ENCODE measurements at places on chromosomes 11 and 22.

- DNase-seq = peak; percentile 50
These were observed 142.9 kb downstream of the CRYBB2 start for GRCh38 chr22:25362215-25362882.

DNA sequence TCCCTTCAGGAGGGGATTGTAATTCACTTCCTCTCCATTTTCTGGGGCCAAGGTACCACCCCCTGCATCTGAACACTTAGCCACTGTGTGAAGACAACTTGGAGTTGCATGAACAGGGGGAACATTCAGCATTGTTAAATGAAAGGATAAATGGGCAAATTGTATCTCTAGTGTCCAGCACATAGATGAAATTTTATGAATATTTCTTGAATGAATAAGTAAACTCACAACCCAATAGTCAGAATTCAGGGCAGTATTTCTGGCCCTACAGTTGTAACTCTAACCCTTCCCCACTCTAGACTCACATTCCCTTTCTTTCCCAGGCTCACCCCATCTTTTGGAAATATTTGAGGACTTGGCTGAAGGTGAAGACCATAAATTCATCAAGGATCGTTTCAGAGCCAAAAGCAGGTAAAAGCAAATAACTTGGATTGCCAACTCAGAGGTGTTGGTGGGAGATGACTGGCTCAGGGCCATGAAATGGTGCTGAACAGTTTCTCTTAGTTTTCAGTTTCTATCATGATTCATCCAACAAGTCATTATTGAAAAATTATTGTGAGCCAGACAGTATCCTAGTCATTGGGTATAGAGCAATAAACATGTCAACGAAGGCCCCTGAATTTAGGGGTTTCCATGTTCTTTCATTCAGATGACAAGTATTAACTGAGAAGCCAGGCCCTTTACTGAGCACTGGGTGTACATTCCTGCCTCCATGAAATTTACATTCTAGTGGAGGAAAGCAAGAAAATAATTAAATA lies 33.3 kb upstream of the ZC3H12C start:
- peak; percentile 77 for DNase-seq

GRCh38 chr11:68447015-68447801 lies 13.3 kb upstream of the PPP6R3 start:
- DNase-seq = peak; percentile 70

- no peak for DNase-seq
These were observed 16.9 kb upstream of the MUC5B start for GRCh38 chr11:1205987-1206331.

DNA sequence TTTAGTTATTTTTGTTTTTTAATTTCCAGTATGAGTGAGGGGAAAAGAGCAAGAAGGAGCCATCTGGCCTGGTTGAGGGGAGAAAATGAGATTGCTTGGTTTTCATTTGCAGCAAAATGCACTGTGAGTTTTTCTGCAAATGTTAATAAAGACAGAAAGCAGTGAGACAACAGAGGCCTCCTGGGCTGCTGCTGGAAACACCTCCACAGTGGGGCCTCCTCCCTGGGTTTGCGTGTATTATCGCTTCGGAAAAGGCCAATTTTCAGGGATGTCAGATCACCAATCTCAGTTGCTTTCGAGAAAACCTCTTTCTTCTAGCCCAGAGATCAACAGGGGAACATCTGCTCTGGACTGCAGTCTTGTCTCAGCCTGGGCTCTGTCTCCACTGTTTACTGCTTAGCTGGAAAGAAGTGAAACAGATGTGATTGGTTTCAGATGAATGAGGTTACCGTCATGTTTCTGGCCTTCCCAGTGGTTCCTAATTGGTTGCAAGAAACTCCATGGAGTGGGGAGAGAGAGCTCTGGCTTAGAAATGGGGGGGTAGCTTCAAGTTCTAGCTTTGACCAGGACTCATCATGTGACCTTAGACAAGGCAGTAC lies 17.3 kb downstream of the TSPAN18 start:
- no peak for DNase-seq

GRCh38 chr11:69213316-69213715 lies 57.6 kb downstream of the SMIM38 start:
- DNase-seq = no peak

- no peak for DNase-seq
These were observed 14.0 kb upstream of the OAF start for GRCh38 chr11:120196826-120197225.

GRCh38 chr11:16001899-16002426 lies 354.4 kb downstream of the SOX6 start:
- peak; percentile 91 for DNase-seq

GRCh38 chr11:75822541-75822940 lies 7.5 kb downstream of the UVRAG start:
- DNase-seq = no peak

- no peak for DNase-seq
These were observed 124.4 kb downstream of the CTTN start for GRCh38 chr11:70522593-70523311.

DNA sequence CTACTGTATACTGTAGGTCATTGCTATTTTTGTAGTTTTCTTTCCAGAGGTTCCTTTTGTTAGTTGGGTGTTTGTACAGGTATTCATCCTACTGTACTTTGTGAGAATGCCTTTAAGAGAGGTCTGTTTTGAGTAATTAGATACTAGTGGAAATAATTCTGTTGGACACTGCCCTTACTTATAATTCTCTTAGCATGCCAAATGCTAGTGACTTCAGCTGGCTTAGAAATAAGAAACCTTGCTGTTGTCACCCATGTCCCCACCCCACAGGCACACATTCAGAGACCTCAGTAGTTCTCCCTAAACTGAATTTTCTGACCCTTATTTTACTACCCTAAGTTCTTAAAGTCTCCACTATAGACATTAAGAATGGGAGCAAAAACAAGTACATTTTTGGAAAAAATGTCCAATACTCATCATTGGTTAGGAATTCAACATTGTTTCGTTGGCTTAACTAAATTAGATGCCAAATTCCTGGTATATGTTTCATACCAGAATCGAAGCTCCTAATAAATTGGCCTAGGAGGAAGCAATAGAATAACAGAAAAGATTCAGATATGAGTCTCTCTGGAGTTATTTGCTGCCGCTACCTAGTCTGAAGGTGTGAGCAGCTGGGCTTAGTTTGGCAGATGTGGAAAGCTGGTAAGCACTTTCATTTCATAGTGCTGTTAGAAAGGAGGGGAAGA lies 28.4 kb downstream of the ZNF143 start:
- peak; percentile 82 for DNase-seq

GRCh38 chr11:88535916-88536547 lies 198.5 kb upstream of the CTSC start:
- peak; percentile 89 for DNase-seq

DNA sequence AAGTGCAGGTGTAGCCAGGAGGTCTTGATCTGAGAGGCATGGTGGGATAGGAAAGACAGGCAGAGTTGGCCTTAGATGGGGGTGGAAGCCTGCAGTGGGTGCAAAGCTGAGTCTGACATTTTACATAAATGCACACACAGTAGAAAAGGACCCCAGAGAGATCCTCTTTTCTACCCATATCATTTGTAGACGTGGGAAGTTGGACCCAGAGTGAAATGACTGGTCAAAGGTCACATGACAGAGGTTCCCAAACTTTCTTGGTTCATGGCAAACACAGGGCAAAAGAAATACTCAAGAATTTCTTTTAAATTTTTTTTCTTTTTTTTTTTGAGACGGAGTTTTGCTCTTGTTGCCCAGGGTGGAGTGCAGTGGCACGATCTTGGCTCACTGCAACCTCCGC lies 6.2 kb upstream of the FOXRED2 start:
- DNase-seq = no peak

- DNase-seq = no peak
These were observed 33.1 kb upstream of the NCAM1 start for GRCh38 chr11:112928136-112928535.

- no peak for DNase-seq
These were observed 258.8 kb downstream of the FAM181B start for GRCh38 chr11:82474876-82475275.

DNA sequence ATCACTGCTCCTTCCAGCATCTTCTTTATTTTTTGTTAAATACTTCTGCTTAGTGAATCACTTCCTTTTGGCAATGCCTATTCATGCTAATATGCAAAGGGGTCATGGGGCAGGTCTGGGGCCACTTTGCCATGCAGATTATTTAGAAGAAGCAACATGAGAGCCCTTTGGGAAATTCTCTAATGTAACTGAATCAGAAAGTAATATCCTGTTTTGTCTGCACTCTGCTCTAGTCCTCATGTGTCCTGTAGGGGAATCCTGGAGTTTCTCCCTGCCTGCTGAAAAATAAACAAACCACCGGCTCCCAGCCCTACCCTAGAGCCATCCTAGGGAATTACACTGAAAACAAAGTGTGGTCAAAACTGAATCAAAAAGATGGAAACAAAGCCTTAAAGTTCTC lies 176.5 kb upstream of the POU2AF2 start:
- peak; percentile 81 for DNase-seq

- DNase-seq = no peak
These were observed 32.2 kb upstream of the SESN3 start for GRCh38 chr11:95262994-95263765.

- no peak for DNase-seq
These were observed 240.5 kb upstream of the FAT3 start for GRCh38 chr11:91984033-91984584.

DNA sequence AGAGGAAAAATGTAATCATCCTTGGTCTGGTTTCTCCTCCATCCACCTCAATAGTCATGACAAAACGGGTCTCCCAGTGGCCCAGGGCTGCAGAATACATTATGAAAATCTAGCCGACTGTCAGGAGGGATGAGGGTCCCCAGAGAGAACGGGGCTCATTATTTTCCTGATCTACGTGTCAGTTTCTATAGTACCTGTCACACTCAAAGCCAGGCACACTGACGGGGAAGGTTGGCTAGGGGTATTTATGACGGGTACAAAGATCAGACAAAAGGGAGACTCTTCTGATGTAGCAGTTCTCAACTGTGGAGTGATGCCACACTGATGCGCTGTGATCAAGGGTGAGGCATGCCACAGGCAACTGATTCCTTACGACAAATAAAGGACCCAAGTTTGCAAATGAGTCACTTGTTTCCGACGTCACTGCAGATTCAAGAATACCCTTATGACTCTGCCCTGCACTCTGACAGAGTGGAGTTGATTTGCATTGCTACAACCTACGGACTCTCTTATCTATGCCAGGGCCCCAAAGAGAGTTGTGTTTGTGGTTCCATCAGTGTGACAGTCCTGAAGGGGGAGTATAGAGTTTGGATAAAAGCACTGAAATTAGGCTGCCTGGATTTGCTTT lies 188.2 kb upstream of the TBCEL start:
- DNase-seq = no peak

DNA sequence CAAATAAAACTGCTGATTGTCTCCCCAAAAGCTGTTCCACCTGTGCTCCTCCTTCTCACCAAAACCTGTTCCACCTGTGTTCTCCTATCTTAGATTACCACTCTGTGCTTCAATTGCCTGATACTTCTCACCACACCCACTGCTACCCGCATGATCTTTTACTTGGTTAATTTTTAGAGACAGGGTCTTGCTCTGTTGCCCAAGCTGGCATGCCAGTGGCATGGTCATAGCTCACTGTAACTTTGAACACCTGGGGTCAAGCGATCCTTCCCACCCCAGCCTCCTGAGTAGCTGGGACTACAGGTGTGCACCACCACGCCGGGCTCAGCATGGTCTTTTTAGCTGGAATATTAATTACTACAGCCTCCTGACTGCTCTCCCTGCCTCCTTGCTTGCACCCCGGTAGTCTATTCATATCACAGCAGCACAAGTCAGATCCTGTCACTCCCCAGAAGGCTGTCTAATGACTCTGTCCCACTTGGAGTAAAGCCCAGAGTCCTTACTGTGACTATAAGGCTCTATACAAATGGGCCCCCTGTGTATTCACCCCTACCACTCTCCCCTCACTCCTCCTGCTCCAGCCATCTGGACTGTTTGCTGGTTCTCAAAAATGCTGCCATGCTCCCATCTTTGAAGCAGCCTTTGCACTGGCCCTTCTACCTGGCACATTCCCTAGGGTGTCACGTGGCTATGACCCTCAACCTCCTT lies 3.5 kb downstream of the C11orf91 start:
- DNase-seq = no peak

DNA sequence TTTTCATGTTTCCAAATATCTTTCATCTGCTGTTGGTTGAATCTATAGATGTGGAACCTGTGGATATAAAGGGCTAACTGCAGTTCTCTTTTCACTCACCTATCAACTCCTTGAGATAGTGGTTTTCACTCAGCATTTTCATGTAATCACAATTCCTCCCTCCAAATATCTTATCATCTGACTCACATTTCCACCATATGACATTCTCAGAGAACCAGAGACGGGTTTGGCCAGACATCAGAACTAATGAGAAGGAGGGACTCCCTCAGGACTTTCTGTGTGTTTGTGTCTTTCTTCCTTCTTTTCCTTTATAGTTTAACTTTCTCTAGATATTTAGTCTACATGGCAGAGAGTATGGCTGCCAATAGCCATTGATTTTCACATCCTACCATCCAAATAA lies 134.8 kb upstream of the DDI1 start:
- no peak for DNase-seq

GRCh38 chr22:47047321-47048122 lies 285.1 kb downstream of the TBC1D22A start:
- DNase-seq = no peak

DNA sequence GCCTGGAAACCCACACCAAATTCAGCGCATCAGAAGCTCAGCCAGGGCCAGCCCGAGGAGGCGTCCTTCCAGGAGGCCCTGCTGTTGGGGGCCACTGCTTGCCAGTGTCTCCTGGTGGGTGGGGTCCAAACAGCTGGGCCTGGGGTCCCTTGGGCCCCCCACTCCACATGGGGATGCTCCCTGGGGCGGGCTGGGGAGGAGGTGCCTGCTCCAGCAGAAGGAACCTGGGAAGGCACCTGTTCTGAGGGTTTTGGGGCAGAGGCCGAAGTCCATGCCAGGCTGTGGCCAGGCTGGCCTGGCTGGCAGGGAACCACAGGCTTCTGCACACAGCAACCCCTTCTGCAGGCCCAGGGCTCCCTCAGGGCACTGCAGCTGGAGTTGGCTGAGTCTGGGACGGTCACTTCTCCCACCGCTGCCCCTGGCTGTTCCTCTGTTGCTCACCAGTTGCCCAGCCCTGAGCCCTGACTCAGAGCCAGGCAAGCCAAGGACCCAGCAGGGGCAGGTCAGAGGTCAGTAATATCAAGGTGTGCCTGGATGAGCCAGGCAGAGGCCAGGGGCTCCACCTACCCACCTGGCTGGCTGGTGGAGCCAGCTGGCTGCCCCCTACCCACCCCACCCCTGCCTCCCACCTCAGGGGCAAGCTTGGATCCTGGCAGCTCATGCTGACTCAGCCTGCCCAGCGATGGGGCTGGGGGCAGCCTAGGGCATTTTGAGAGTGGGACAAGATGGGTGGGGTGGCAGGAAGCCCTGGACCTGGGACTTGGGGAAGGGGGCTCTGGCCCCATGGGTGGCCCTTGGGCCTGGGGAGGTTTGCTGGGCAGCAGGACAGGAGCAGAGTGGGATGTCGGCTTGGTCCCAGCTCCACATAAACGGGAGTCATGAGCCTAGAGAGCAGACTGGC lies 12.0 kb upstream of the PHLDA2 start:
- DNase-seq = peak; percentile 44

GRCh38 chr22:50444663-50445062 lies 30.2 kb downstream of the SBF1 start:
- DNase-seq = peak; percentile 71

DNA sequence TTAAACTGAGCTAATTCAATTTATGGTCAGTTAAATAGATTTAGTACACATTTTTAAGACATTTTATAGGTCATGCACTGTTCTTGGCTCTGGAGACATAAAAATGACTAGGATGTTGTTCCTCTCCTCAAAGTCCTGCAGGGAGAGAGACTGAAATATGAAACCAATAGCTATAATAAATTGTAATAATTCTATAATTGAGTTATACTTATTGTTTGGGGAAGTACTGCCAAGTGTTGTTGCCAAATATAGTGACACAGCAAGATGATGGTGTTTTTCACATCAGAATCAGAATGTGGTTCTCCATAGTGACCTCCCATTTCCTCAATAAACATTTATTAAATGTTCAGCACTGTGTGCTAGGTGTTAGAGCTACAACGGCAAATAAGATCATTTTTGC lies 470.6 kb downstream of the NTM start:
- no peak for DNase-seq
